ENCODE measurements at places on chromosomes 6 and 20. TPM values are rescaled to one million over a fixed set of nuclear protein-coding genes. Genes with fewer than 3 reads are reported as not detected.

Gene TP53TG5
- not detected for total RNA-seq

Gene ZC2HC1B
- not detected for total RNA-seq

Gene DEFB132
- total RNA-seq = not detected

Gene NRSN1
- total RNA-seq = not detected

Gene HLA-DQA2
- not detected for total RNA-seq

Gene MLIP
- total RNA-seq = 0.33 TPM

Gene ENPP4
- 9.9 TPM for total RNA-seq

Gene BEND6
- total RNA-seq = not detected

Gene CMTR1
- 23.4 TPM for total RNA-seq

Gene TNFRSF21
- 26.0 TPM for total RNA-seq

Gene SLCO4A1
- total RNA-seq = 2.6 TPM

Gene ITPA
- 36.3 TPM for total RNA-seq

Gene TNNC2
- total RNA-seq = not detected

Gene FAM162B
- total RNA-seq = not detected
